ENCODE measurements at places on chromosomes 1 and 21. TPM values are rescaled to one million over a fixed set of nuclear protein-coding genes. Genes with fewer than 3 reads are reported as not detected.

- peak; percentile 82 for DNase-seq
Measured at GRCh38 chr1:8689431-8690252, 127.8 kb downstream of the RERE start.

DNA sequence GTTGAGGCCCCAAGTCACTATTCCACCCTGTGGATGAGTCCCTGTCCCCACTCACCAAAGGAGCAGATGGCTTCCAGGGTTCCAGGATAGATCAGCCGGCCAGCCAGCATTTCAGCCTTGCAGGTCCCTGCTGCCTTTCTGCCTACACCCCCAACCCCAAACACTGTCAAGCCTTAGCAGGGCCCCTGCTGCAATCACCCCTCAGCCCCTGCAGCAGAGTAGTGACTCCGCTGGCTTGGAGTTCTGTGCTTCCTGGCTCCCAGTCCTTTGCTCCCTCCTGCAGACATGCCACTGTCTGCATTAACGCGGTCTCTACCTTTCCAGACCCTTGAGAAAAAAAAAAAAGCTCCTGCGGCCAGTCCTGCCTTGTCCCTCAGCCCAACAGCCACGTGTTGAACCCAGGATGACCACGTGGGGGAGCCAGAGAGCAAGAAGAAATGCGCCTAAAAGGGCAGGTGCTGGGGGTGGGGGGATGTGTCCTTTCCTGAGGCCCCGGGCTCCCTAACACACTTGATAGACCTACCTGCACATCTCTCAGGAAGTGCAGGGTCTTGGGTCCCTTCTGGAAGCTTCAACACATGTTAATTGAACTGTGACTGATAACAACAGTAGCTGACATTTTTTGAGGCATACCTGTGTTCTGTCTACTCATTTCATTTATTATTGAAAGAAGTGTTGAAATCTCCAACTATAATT, 37.4 kb downstream of the RASSF5 start:
- DNase-seq, result peak; percentile 92

FBXO28 gene
- 25.3 TPM for total RNA-seq

NPHS2 gene
- total RNA-seq, result not detected

GART gene
- 193 TPM for total RNA-seq
